HCT116 (cell line): ENCODE measurements at places on chromosomes 1 and 21. TPM values are rescaled to one million over a fixed set of nuclear protein-coding genes. Genes with fewer than 3 reads are reported as not detected.

DNA sequence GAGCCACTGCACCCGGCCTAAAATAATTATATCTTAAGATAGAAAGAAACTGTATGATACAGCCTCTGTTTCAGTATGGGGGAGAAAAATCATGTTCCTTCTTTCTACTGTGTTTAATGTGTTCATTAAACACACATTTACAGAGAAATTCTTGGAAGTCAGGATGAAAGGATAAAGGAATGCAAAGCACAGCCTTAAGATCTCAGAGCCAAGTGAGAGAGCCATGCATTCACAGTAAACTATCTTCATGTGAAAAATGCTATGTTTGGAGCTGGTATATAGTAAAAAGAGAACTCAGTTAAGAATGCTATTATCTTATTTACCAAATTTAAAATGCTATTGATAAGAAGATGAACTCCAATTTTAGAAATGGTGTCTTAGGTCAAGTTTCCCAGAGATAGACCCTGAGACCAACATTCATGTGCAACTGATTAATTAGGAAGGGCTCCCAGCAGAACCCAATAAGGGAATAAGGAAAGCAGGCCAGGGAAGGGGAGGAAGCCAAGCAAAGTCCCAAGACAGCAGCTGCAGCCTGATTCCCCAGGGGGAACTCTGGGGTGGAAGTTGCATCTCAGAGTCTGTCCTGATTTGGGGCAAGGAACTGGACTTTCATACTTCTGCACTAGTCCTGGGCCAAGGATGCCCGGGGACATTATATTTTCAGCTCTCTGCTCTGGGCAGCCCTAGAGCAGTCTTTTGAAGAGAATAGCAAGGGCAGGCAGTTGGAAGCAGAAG, 130.0 kb upstream of the ZNF648 start:
- no peak for DNase-seq

Gene AMPD1
- not detected for total RNA-seq

GRCh38 chr1:245807306-245807705, 652.5 kb downstream of the KIF26B start:
- no peak for DNase-seq

GRCh38 chr21:45820171-45821091, 161.1 kb upstream of the COL6A1 start:
- peak; percentile 75 for DNase-seq

- no peak for DNase-seq
Observed at GRCh38 chr1:191152776-191153175, 675.1 kb upstream of the BRINP3 start.
